MM.1S (cell line): ENCODE measurements at places on chromosomes 4 and X.
A peak's percentile ranks its signal among the peaks of the same experiment; 100 is the strongest.

- H3K27me3 ChIP-seq, result no peaks in the 10 kb centered on the region
- no peak overlapping the region for H3K4me3 ChIP-seq
- no peak overlapping the region for H3K27ac ChIP-seq
- no peak for DNase-seq
- H3K4me1 ChIP-seq, result no peaks in the 10 kb centered on the region
Measured at GRCh38 chrX:48086082-48086481, 14.6 kb upstream of the ZNF630 start.

- no peaks in the 10 kb centered on the region for H3K4me1 ChIP-seq
- H3K27me3 ChIP-seq, result no peaks in the 10 kb centered on the region
- H3K4me3 ChIP-seq, result no peak overlapping the region
- H3K36me3 ChIP-seq, result no peaks in the 10 kb centered on the region
Measured at GRCh38 chrX:139126493-139126892, 404.0 kb upstream of the F9 start.

- no peaks in the 10 kb centered on the region for H3K27me3 ChIP-seq
- no peaks in the 10 kb centered on the region for H3K36me3 ChIP-seq
- no peaks in the 10 kb centered on the region for H3K4me1 ChIP-seq
- DNase-seq, result no peak
Measured at GRCh38 chr4:139508581-139509237, 47.3 kb downstream of the SETD7 start.

GRCh38 chr4:48180234-48180633 is 46.2 kb upstream of the TXK start:
- peak overlapping the region; percentile 96 for H3K27ac ChIP-seq
- H3K36me3 ChIP-seq, result peaks cover 17% of the 10 kb centered on the region
- no peak overlapping the region for H3K4me3 ChIP-seq

GRCh38 chr4:180794333-180794732 is 1448.9 kb upstream of the TENM3 start:
- no peaks in the 10 kb centered on the region for H3K27me3 ChIP-seq
- H3K4me1 ChIP-seq, result no peaks in the 10 kb centered on the region
- H3K36me3 ChIP-seq, result no peaks in the 10 kb centered on the region

DNA sequence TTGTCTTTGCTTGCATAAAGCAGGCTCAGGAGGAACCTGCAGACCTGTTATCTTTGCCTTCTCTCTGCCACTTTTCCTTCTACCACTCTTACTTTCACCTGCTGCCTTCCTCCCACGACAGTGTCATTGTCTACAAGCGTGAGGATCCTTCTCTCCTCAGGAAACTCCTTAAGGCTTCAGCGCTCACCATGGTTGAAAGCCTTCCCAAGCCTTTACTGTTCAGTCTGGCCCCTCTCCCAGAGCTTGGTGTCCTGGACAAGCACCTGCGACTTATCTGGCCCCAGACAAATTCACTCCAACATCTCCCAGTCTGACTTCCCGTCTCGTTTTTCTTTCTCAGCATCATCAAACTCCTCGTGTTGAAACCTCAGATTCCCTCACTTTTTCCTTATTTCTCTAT is 31.0 kb downstream of the CC2D2A start:
- no peaks in the 10 kb centered on the region for H3K27me3 ChIP-seq
- H3K36me3 ChIP-seq, result no peaks in the 10 kb centered on the region
- no peaks in the 10 kb centered on the region for H3K4me1 ChIP-seq

DNA sequence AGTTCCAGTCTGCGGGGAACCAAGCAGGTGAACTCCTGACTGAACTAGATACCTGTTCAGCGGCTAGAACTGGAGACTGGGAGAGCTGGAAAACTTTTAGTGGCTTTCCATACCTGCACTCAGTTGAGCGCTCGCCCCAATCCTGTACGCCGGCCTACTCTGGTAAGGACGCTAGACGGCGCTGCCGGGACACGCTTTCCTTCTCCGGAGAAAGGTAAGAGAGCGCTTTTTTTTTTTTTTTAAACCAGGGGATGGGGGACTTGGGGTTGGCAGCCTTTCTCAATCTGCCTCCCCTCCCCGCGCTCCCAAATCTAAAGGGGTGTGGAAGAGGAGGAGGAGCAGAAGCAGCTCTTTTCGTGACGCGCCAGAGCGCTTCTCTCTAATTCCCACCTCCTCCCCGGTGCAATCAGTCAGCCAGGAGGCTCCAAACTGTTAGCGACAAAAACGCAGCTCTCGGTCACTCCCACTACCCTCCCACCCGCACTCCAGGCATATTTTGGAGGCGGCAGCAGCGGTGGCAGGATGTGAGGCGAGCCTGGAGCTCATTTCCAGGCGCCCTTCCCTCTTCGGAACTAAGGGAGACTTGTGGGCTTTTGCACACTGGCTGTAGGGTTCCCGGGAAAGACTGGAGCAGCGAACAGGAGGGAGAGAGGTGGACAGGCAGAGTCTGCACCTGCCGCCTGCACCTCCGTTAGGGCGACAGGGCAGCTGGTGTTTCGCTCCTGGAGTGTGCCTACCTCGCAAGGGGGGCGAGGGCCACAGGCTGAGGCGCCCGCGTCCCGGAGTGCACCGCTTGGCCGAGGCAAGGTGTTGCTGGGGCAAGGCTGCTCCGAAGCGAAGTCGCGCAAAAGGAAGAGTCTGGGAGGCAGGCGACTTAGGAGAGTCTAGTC is at the start of gene IL1RAPL2:
Gene IL1RAPL2 (plus strand): TSS at position 409 of the 890 bp plus-strand sequence.
- peak within 1 kb of the TSS; percentile 53 for H3K4me3 ChIP-seq
- H3K4me1 ChIP-seq, result no peaks in the 10 kb centered on the region
- H3K36me3 ChIP-seq, result no peaks in the 10 kb centered on the region
- H3K27ac ChIP-seq, result no peak within 1 kb of the TSS
- no peaks in the 10 kb centered on the region for H3K27me3 ChIP-seq

GRCh38 chr4:129788486-129788885 is 692.5 kb downstream of the C4orf33 start:
- H3K27me3 ChIP-seq, result no peaks in the 10 kb centered on the region
- no peak overlapping the region for H3K4me3 ChIP-seq
- no peaks in the 10 kb centered on the region for H3K36me3 ChIP-seq
- H3K27ac ChIP-seq, result no peak overlapping the region

- H3K27me3 ChIP-seq, result no peaks in the 10 kb centered on the region
- DNase-seq, result no peak
- no peaks in the 10 kb centered on the region for H3K36me3 ChIP-seq
- no peak overlapping the region for H3K27ac ChIP-seq
- no peak overlapping the region for H3K4me3 ChIP-seq
Measured at GRCh38 chr4:151038452-151039157, 23.5 kb upstream of the LRBA start.

DNA sequence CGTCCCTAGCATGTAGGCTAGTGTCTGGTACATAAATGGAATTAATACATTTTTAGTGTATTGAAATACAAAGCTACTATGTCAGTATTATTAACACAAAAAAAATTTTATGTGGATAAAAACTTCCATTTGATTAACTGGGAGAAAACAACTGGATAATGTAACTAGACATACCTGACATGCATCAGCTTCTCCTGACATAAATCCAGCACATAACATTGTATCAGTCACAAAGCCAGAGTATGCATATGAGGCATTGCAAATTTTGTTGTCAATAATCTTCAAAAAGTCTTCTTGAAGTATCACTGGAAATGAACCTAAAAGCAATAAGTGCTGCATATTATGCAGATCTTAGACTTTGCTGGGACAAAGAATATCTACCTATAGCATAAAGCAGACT is 16.9 kb downstream of the TMPRSS11B start:
- no peaks in the 10 kb centered on the region for H3K36me3 ChIP-seq
- H3K4me1 ChIP-seq, result no peaks in the 10 kb centered on the region
- H3K4me3 ChIP-seq, result no peak overlapping the region
- no peak overlapping the region for H3K27ac ChIP-seq
- no peak for DNase-seq

- no peak overlapping the region for H3K27ac ChIP-seq
- no peaks in the 10 kb centered on the region for H3K27me3 ChIP-seq
- no peaks in the 10 kb centered on the region for H3K4me1 ChIP-seq
- H3K4me3 ChIP-seq, result no peak overlapping the region
- DNase-seq, result no peak
- H3K36me3 ChIP-seq, result no peaks in the 10 kb centered on the region
Measured at GRCh38 chrX:8049827-8050226, 121.2 kb downstream of the VCX2 start.

- H3K4me1 ChIP-seq, result peaks cover 4% of the 10 kb centered on the region; the same call in 1 of the 2 replicates
- H3K4me3 ChIP-seq, result no peak overlapping the region
- no peak overlapping the region for H3K27ac ChIP-seq
- DNase-seq, result no peak
Measured at GRCh38 chr4:78689261-78689660, 86.9 kb upstream of the BMP2K start.

DNA sequence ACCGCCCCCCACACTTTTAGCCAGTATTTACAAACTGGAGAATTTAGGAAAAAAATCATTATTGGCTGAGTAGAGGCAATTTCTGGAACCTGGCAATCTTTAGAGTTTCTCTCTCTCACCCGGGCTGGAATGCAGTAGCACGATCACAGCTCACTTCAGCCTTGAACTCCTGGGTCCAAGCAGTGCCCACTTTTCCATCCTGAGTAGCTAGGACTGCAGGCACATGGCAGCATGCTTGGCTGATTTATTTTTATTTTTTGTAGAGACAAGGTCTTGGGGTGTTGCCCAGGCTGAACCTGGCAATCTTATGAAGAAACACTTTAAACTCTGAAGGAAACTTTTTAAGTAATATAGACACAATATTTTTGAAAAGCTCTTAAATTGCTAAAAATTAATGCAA is 120.1 kb downstream of the AFF1 start:
- H3K4me3 ChIP-seq, result peak overlapping the region; percentile 36
- no peak for DNase-seq
- 0 out of 2 replicates have a peak, but pooled peaks cover 4% of the 10 kb centered on the region for H3K36me3 ChIP-seq
- peak overlapping the region; percentile 51; the same call in 1 of the 2 replicates for H3K27ac ChIP-seq

- DNase-seq, result no peak
- H3K27ac ChIP-seq, result no peak overlapping the region
- H3K27me3 ChIP-seq, result no peaks in the 10 kb centered on the region
- H3K36me3 ChIP-seq, result no peaks in the 10 kb centered on the region
- H3K4me3 ChIP-seq, result no peak overlapping the region
Measured at GRCh38 chrX:136525738-136526606, 6.0 kb upstream of the VGLL1 start.

- no peaks in the 10 kb centered on the region for H3K36me3 ChIP-seq
- H3K4me1 ChIP-seq, result no peaks in the 10 kb centered on the region
- H3K4me3 ChIP-seq, result no peak overlapping the region
- no peak for DNase-seq
- no peak overlapping the region for H3K27ac ChIP-seq
Measured at GRCh38 chr4:41476310-41476885, 61.6 kb upstream of the LIMCH1 start.

DNA sequence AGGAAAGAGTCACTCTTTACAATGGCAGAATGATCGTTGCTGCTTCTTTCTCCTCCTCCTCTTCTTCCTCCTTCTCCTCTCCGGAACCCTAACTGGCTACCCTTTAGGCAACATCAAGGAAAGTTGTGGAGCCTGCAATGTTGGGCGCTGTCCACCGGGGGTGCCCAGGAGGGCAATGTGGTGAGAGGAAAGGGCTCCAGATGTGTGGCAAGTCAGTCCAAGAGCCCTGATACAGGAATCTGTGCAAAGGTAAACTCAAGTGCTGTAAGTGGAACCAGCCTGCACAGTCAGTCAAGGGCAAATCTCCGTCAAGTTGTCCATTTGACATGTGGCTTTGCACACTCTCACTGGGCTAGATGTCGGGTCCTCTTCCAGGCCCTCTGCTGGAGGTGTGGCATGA is 2.8 kb downstream of the RTL5 start:
- no peaks in the 10 kb centered on the region for H3K27me3 ChIP-seq
- no peak overlapping the region for H3K27ac ChIP-seq
- DNase-seq, result no peak

- no peak overlapping the region for H3K4me3 ChIP-seq
- H3K27ac ChIP-seq, result no peak overlapping the region
Measured at GRCh38 chrX:1442016-1442665, 10.6 kb downstream of the ASMTL start.

DNA sequence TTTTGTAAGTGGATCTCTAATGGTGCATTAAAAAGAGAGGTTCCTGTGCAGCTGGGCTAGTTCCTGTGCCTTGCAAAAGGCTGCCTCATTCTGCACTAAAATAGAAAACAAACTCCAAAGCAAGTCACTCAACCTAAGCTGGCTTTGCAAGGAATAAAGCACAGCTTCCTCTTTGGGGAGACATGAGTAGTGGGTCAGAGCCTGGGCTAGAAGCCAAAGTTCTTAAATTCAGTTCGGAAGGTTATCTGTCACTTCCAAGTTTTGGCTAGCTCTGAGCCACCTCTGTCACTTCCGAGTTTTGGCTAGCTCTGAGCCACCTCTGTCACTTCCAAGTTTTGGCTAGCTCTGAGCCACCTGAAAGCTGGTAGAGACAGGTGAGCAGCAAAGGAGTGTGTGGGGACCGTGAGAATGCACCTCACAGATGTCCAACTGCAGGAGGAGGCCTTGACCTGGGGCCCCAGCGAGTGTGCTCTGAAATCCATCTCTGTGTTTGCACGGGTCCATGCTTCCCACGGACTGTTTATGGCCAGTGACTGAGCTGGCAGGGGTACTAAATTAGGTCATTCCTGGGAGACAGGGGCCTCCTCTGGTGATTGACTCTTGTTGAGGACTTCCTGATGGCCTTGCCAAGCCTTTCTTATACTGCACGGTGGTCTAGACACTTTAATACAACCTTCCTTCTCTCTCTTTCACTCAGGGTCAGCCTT is 36.4 kb upstream of the MAMLD1 start:
- no peak for DNase-seq
- no peak overlapping the region for H3K4me3 ChIP-seq
- H3K4me1 ChIP-seq, result no peaks in the 10 kb centered on the region
- no peak overlapping the region for H3K27ac ChIP-seq

DNA sequence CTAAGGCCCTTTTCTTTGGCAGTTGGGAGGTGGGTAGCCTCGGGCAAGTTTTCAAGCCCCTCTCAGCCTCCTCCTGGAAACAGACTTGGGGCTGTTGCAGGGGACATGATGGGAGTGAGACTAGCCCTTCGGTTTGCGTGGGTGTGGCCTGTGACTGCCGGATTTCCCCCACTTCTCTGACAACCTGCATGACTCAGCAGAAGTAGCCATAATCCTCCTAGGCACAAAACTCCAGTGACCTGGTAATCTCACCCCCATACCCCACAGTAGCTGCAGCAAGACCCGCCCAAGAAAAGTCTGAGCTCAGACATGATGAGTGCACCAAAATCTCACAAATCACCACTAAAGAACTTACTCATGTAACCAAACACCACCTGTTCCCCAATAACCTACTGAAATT is 433.7 kb upstream of the AMOT start:
- no peaks in the 10 kb centered on the region for H3K36me3 ChIP-seq
- H3K27ac ChIP-seq, result no peak overlapping the region
- no peak overlapping the region for H3K4me3 ChIP-seq

- no peaks in the 10 kb centered on the region for H3K36me3 ChIP-seq
- H3K4me3 ChIP-seq, result no peak overlapping the region
- H3K27ac ChIP-seq, result no peak overlapping the region
- no peaks in the 10 kb centered on the region for H3K4me1 ChIP-seq
- no peaks in the 10 kb centered on the region for H3K27me3 ChIP-seq
Measured at GRCh38 chr4:41183021-41183553, 31.3 kb downstream of the APBB2 start.
